8988T (cell line): ENCODE measurements at places on chromosomes 1 and 21.

DNA sequence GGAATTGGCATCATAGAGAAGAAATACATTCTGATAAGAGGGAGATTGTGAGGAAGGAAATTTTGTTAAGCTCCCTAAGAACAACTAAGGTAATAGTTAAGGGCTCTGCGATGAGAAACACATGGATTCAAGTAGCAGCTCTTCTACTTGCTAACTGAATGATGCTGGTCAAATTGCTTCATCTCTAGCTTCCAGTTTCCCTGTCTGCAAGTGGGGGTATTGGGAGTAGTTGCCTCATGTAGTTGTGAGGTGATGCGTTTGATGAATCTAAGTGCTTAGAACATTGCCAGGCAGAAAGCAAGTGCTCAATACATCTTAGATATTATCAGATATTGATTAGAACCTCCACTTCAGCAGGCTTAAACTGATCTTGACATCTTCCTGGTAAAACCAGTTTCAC is 84.8 kb downstream of the CD58 start:
- DNase-seq, result no peak

DNA sequence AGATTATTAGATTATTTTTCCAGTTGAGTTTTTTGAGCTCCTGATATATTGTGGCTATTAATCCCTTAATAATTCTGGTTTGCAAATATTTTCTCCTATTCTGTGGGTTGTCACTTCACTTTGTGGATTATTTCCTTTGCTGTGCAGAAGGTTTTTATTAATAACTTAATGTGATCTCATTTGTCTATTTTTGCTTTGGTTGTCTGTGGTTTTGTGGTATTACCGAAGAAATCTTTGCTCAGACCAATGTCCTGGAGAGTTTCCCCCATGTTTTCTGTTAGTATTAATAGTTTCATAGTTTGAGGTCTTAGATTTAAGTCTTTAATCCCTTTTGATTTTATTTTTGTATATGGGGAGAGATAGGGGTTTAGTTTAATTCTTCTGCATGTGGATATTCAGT is 7.1 kb upstream of the TBX19 start:
- no peak for DNase-seq

DNA sequence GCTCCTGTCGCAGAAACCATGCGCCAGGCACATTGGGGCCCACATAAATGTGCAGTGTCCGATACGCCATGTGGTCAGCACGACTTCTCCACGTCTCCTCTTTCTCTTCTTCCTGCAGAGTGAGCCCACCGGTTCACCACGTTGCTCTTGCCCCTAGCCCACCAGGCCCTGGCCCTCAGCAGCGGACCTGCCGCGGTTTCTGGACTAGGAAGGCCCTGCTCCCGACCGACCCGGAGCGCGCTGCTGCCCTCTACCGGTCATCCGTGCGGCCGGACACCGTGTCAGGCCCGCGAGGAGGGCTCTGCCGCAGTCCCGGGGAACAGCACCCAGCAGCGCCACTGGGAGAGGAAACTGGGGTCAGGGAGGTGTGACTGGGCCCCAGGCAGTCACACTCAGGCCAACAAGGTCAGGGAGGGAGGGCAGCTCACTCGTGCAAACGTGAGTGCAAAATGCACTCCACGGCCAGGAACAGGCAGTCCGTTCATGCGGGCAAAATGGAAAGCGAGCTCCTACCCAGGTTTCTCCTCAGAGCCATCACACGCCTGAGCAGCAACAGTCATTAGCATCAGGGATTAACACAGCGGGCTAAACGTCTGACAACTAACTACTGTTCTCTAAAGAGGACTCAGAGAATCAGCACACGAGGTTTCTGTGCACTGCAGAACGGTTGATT is 13.7 kb downstream of the TLR5 start:
- DNase-seq, result peak; percentile 85

DNA sequence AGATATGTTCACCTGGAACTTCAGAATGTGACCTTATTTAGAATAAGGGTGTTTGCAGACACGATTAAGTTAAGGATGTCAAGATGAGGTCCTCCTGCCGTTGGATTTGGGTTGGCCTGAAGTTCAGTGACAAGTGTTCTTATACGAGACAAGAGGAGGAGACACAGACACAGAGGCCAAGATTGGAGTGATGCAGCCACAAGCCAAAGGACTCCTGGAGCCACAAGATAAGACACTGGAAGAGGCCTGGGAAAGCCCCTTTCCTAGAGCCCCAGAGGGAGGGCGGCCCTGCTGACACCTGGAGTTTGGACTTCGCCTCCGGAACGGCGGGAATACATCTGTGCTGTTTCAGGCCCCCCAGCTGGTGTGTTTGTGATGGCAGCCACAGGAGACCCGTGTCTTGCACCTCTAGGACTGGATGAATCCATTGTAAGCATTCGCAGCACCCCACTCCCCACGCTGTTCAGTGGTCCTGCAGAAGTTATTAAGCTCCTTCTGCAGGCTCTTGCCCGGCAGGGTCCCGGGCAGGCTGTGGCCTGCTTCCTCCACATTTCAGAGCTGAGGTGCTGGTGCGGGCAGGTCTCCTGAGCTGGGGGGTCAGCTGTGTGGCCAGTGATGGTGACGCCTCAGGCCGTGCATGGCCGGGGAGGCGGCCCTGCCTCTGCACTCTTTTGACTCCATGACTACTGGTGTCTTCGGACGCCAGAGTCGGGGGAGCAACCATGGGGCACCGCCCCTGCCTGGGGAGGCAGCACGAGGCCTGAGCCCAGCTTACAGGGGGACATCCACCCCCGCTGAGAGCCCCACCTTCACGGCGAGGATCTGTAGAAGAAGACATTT is 34.6 kb downstream of the UMODL1 start:
- no peak for DNase-seq

GRCh38 chr21:41877901-41878830 is 978 bp downstream of the PRDM15 start:
- no peak for DNase-seq

DNA sequence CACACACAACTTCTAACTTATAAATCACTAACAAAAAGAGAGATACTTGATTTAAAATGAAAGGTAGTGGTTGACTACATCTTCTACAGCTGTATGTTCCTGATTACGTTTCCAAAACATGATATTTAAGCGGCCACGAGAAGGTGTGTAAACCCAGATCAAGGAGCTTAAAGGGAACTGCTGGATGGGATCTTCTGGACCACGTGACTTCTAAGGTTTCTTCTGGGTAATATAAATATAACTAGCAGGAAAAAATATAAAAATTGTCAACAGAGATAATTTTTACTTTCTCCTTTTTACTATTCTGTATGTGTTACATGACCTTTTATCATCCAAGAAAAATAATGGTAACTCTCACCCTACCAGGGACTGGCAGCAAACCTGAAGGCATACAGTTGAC is 66.2 kb downstream of the TTLL7 start:
- no peak for DNase-seq

- no peak for DNase-seq
Measured at GRCh38 chr1:226637147-226637935, 88.8 kb downstream of the STUM start.

DNA sequence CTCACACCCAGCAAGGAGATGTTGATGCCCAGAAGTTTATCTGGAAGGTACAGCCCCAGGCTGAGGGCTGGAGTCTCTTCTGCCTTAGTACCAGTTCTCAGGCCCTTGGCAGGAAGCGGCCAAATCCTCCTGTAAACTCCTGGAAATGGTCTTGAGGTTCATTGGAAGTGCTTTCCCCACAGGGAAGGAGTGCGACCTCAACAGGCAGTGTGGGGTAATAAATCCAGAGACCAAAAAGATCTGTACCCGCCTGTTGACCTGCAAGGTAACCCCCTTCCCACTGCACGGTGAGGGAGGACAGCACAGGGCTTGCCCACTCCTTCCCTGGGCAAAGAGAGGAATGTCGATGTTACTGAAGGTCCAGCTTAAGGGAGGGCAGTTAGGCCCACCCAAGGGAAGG is 4.5 kb downstream of the ATXN7L2 start:
- DNase-seq, result no peak

GRCh38 chr1:223776075-223776814 is 63.9 kb downstream of the CAPN2 start:
- DNase-seq, result no peak

GRCh38 chr1:155176544-155177071 is 3.0 kb downstream of the TRIM46 start:
- peak; percentile 99 for DNase-seq

DNA sequence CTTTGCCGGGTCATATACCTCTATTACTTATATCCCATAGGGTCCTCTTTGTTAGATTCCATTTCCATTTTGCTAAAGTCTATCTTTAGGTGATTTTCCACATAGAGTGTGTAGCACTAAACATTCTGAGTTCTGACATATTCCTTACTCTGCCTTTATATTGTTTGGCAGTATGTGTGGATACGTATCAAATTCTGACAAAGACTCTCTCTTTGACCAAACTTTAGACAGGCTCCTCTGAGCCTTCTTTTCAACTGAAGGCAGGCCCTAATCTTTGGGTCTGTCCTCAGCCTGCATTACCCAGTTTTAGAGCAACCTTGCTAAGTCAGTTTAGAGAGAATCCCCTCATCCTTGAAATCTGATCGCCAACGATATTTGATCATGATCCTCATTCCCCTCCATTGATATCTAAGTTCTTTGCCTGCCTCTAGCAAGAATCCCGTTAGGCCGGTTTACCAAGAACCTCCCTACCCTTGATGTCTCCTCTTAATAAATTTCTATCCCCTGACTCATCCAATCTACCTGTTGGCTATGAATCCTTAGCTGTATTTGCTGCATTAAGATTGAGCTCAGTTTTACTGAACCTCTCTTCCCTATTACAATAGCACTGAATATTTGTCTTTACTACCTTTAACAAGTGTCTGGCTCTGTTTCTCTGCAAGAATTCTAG is 10.4 kb upstream of the PPT1 start:
- DNase-seq, result no peak

DNA sequence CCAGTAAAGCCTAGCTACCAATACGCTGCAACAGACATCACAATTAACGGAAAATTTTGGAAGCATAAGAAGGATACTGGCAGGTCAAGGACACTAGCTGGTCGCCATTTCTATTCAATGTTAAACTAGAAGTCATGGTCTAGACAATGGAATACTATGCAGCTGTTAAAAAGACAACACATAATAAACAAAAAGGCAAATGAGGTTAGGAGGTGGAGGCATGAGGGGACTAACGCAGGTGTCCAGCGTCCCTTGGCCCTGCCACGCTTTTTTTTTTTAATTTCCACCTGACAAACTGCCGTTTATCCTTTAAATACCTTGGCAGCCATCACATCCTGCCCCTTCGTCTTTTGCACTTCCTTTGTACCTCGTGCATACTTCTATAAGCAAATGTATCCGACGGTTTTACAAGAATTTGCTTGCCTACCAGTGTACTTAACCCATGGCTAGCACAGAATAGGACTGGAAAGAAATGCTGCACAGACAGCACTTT is 698 bp upstream of the SLC22A15 start:
- DNase-seq, result no peak
